SHP77 treated with DMSO at 0.1 percent for 48 hours (cell line): ENCODE measurements at places on chromosomes 1 and 21.

DNA sequence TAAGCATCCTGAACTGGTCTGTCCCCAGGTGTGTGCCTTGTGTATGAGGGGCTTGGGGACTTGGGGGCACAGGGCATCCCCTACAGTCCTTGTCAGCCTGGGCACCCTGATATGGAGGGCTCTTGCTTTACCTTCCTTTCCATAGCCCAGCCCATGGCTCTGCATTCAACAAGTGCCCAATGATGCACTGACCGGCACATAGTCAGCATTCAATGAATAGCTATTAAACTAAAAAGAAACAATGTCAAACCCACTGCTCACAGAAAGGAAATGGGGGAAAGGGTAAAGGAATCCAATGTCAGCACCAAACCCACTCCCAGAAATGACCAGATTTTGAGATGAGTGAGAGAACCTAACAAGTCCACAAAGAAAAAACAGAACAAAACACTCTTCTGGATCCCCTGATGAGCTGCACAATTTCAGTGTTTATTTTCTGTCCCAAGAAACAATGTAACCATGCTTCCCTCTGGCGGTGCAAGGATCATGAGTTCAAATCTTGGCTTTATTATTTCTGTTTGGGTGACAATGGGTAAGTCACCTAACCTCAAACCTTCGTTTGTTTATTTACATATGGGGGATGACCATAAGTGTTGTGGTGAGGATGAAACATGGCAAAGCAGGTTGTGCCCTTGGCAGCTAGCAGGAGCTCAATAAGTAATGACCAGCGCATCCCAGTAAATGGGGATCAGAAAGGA lies 22.0 kb downstream of the SYT6 start:
- DNase-seq, result no peak

- DNase-seq, result no peak
These were observed 1.7 kb downstream of the IKBKE start for GRCh38 chr1:206472024-206472423.

DNA sequence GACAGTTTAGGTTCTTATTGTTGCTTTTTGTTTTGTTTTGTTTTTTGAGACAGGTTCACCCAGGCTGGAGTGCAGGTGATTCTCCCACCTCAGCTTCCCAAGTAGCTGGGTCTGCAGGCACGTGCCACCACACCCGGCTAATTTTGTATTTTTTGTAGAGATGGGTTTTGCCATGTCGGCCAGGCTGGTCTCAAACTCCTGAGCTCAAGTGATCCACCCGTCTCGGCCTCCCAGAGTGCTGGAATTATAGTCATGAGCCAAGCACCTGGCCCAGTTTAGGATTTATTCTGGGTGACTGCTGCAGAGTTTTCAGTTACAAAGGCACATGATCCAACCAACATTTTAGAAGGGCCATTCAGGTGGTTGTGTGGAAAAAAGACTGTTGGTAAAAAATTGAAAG lies 102.0 kb downstream of the SPAG17 start:
- DNase-seq, result no peak

- DNase-seq, result no peak
These were observed 81.8 kb upstream of the SLC44A3 start for GRCh38 chr1:94738371-94738770.

- no peak for DNase-seq
These were observed 56.4 kb downstream of the TGFB2 start for GRCh38 chr1:218401441-218401997.

DNA sequence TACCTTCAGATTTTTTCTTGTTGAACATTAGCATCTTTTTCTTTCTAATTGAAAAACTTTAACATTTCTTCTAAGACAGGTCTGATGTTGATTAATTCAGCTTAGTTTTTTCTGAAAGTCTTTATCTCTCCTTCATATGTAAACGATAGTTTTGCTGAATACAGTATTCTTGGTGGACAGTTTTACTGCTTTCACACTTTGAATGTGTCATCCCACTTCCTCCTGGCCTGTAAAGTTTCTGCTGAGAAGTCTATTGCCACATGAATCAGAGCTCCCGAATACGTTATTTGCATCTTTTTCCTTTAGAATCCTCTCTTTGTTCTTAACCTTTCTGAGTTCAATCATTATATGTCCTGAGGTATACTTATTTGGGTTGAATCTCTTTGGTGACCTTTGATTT lies 344.2 kb downstream of the OLFM3 start:
- DNase-seq, result no peak

- no peak for DNase-seq
These were observed 51.8 kb downstream of the DOP1B start for GRCh38 chr21:36208326-36209013.

DNA sequence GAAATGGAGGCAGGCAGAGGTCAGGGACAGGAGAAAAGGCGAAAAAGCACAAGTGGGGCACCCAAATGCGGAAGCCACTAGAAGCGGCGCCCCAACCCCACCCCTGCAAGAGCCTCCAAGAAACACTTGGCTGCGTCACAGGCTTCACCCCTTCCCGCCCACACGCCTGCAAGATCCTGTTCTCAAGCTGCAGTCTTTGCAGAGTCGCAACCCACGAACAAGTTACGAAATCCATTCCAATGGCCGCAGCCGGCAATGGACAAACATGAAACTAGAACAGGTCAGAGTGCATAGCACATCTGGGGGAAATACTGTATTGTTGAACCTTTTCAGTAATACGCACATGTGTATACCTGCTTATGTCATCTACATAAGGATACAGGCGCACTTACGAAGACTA lies 103.6 kb downstream of the PSMG1 start:
- DNase-seq, result no peak

- no peak for DNase-seq
These were observed 20.8 kb upstream of the TLCD4 start for GRCh38 chr1:95096218-95096841.

DNA sequence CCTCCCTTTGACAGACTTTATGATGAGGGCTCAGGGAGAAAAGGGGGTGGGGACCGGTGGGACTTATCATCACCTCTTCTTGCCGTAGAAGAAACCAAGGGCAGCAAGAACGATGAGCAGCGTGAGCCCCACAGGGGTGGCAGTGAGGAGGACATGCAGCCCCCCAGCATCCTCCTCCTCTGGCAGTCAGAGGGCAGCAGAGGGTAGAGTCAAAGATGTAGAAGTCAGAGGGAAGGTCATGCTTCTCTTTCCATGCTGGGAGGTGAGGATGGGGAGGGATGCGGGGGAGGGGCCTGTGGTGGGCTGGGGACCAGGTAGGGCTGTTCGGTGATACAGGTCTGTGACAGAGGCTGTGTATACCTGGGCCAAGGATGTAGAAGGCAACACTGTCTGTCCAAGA lies 14.8 kb downstream of the INSRR start:
- DNase-seq, result no peak

DNA sequence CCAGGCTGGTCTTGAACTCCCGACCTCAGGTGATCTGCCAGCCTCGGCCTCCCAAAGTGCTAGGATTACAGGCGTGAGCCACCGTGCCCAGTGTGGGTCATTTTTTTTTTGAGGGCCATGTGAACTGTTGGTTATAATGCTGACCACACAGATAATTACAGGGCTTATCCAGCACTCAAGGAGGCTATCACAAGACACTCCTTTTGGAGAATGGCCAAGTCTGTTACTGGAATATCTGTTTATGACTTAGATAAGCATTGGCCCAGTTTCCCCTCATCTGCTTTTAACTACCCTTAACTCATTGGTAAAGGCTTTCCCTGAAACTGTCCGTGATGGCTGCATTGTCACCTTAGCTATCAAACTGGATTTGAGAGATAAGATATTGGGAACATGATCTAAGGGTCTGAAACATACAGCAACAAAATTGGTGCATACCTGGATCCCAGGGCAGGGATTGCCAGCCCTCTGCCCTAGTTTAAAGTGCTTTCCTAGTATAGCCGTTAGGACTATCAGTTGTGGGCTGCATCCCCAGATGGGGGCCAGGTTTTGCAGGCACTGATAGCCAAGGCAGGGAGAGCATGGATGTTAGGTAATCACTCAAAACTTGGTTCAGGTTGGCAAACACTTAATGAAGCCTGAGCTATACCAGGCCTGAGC lies 15.6 kb downstream of the SZT2 start:
- no peak for DNase-seq

DNA sequence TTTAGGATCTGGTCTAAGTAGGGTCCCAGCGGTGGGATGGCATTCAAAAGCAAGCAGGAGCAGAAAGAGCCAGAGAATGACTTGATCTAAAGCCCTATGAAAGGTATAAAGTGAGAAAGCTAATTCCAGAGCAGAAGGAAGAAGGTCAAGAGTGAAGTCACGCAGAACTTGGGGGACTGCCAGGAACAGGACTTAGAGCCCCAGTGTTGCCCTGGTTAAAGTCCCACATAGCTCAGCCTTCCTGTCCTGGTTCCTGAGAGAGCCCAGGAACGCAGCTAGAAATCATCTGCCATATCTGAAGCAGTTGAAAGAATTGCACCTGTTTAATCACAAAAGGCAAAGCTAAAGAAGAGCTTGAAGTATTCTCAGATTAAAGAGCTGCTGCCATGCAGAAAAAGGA lies 160.6 kb upstream of the ATP1B1 start:
- DNase-seq, result no peak
